ENCODE measurements at places on chromosomes 16 and 17.

DNA sequence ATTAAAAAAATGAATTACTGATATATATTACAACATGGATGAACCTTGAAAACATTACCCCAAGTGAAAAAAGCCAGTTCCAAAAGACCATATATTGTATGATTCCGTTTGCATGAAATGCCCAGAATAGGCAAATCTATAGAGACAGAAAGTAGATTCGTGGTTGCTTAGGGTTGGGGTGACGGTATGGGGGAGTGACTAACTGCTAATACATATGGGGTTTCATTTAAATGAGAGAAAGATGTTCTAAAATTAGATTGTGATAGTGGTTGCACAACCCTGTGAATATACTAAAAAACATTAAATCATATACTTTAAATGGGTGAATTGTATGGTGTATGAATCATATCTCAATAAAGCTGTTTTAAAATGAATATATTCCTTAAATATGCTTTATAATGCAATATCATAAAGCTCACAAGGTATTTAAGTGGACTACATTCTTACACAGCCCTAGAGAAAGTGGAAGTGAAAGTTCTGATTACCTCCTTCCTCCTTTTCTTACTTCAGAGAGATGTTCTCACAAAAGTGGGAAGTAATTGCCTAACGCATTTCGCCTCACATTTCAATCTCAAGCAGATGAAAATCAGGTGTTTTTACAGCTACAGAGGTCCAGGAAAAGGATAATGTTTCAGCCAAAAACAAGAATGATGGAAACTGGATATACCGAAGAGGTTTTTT is 142.7 kb upstream of the GNAO1 start:
- no peak for DNase-seq

DNA sequence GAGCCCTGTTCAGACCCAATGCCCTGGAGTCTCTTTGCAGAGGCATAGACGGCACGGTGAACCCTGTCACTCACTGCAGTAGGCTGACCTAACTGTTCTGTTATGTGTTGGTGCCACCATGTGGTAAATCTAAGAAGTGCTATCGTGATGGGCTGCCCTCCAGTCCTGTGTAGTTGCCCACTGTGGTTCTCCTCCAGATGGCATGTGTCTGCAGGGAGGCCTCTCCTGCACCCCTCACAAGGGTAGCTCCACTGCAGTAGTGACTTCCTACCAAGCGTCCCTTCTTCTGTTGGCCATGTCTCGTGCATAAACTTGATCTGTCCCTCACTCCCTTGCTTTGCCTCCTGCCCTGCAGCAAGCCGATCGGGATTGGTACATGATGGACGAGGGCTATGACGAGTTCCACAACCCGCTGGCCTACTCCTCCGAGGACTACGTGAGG is 5.8 kb downstream of the DHX38 start:
- peak; percentile 11 for DNase-seq

DNA sequence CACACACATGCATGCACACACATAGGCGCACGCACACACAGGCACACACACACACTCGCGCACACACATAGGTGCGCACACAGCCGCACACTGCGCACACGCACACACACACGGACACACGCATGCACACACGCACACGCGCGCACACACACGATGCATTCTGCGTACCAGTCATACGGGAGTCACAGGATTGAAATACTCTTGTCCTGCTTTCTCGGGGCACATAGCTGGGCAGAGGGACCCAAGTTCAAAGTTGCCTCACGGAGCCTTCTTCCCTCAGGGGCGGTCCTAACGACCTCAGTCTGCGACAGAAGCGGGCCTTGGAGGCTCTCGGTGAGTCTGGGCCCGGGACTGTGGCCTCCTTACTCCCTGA is 56.0 kb downstream of the MRM1 start:
- DNase-seq: no peak

- peak; percentile 62 for DNase-seq
Observed at GRCh38 chr16:1979271-1980029, 1.8 kb downstream of the NOXO1 start.

- DNase-seq: no peak
Observed at GRCh38 chr16:87426423-87427215, 34.5 kb downstream of the MAP1LC3B start.

DNA sequence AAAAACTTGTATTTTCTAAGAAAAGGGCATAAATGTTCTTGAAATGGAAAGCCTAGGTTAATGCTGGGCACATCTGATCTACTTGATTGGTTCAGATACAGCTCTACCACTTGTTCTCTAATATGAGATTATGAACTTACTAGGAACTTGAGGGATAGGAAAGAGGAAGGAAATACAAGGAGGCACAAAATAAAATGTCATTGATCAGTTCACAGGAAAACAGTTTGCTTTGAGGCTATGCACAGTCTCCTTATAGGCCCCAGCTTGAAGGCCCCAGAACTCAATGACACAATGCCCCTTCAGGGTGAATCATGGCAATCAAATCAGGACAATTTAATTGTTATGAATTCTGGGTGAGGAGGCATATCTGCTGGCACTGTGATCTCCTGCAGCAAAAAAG is 27.1 kb downstream of the NXPH3 start:
- no peak for DNase-seq

- no peak for DNase-seq
Observed at GRCh38 chr16:47627085-47627639, 166.0 kb downstream of the PHKB start.

- peak; percentile 51 for DNase-seq
Observed at GRCh38 chr17:39231591-39232551, 6.1 kb upstream of the STAC2 start.

DNA sequence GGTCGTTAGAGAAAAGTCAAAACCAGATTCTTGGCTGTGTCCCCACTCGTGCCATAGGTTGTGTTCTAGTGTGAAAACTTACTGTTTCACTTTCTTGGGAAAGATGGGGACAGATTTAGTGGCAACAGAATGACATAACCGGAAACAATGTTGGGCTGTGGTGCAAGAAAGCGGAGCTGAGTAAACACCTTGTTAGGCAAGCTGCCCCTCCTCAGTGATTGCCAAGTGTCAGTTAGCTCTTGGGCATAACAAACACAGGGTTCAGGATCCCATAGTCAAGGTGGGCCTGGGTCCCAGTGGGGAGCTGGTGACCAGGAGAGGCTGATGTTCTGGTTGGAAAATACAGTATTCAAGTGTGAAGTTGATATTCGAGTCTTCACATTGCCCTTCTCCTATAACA is 15.4 kb downstream of the UBN1 start:
- no peak for DNase-seq

DNA sequence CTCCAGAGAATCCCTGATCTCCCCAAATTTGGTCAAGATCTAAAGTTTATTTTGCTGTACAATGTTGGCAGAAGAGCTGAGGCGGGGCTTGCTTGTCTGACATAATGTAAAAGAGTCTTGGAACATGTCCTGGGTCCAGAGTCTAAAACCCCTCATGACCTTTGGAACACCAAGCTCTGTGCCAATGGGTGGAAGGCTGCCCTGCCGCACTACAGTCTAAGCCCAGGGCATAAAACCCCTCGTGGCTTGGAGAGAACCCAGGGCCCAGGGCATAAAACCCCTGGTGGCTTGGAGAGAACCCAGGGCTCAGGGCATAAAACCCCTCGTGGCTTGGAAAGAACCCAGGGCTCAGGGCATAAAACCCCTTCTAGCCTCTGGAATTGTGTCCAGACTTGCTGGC is 36.7 kb downstream of the CCDC57 start:
- no peak for DNase-seq

DNA sequence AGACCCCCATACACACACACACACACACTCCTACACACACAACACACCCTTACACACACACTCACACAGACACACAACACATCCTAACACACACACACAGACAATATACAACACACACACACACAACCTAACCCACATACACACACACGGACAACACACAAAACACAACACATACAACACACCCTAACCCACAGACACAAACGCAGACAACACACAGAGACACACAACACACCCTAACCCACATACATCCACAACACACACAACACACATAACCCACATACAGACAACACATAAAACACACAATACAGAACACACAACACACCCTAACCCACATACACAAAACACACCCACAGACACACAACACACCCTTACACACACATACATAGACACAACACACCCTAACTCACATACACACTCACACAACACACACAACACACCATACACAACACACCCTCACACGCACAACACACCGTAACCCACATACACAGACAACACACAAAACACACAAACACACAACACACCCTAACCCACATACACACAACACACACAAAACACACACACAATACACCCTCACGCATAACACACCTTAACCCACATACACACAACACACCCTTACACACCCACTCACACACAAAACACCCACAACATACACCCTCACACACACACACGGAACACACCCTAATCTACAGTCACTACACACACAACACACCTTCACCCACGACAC is 4.4 kb downstream of the ASGR1 start:
- no peak for DNase-seq

DNA sequence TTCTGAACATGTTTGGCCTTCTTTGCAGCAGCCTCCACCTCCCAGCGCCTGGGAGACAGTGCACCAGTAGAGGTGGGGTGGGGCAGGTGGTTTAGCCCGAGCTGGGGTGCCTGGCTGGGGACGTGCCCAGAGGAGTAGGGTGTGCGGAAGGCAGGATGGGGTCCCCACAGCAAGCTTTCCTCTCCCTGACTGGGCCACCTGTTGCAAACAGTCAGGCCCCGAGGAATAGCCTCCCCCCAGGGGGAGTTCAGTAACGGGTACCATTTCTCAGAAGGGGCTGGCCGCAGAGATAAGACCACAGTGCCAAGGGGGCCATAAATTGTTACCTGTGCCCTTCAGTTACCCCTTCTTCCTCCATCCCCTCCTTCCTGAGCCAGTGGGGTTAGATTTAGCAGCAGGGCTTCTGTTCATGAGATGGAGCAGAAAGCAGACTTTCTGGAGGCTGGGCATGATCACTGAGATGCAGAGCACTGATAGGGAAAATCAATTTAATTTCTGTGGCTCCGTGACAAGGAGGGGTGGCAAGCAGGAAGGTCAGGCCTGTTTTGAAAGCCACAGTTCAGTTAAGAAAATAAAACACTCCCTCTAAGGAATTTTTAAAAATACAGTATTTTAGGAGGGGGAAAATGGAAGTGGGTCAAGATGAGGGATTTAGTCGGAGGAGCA is 181.9 kb downstream of the MSI2 start:
- DNase-seq: no peak
